NCI-H1930 (cell line): ENCODE measurements at places on chromosomes 16 and 17.

DNA sequence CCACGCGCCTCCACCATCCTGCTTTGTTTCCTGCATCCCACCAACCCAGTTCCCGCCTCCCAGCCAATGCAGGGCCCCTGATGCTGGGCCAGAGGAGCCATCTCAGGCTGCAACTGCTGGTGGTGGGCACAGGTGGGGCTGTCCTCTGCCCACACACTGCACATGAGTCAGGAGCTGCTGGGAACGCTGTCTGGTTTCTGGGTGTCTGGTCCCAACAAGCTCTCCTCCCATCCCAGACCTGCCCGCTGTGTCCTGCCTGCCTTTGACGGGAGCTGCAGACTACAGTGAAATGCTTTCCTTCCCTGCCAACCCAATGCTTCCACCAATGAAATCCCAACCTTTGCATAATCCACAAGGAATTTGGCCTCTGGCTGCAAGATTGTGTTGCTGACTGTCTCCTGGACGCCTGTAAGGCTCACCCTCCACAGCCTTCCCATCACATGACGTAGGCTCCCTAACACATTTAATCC lies 98.9 kb downstream of the N4BP1 start:
- DNase-seq = no peak

DNA sequence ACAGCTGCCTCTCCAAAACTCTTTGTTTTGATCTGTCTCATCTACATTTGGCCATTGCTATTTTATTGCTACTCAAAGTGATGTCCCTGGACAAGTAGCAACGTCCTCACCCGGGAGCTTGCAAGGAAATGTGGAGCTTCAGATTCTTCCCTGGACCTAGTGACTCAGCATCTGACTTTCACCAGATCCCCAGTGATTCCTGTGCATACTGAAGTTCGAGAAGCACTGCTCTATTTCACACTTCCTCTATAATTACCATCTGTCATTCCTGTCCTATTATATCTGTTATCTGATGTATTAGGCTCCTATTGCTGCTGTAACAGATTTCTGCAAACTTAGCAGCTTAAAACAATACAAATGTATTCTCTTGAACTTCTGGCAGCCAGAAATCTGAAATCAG lies 28.5 kb upstream of the VAT1L start:
- no peak for DNase-seq

GRCh38 chr17:81386141-81386645 lies 9.1 kb upstream of the BAHCC1 start:
- DNase-seq = no peak

DNA sequence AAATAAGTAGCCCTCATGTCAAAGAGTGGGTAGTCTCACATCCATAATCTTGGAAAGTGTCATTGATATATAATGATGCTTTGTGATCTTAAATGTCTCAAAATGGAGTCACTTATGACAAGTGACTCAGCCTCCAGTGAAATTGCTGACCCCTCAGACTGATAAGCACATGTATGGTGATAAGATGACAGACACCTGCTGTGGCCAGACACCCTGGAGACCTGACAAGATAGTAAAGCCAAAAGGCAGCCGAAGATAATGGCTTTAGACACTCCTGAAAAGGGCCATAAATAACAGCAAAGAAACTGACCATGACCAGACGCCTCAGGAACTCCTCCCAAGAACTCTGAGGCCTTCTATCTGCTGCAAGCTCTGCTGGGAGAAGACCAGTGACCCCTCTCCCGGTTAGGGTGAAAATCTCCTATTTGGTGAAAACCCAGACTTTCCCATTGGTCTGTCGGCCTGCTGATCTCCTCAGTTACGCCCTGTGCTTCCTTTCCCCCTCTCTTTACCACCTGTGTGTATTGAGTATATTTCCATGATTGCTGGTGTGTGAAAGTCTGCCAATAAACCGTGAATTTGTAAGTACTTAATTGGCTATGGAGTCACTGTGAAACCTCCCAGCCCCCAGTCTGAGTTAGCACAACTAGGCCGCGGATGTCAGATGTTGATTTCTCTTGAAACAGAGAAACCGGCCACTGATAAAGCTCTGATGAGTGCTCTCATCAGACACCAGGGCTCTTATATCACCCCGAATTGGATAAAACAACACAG lies 226.7 kb upstream of the MYOCD start:
- DNase-seq = no peak

- no peak for DNase-seq
Observed at GRCh38 chr16:69057400-69058378, 47.8 kb upstream of the HAS3 start.

DNA sequence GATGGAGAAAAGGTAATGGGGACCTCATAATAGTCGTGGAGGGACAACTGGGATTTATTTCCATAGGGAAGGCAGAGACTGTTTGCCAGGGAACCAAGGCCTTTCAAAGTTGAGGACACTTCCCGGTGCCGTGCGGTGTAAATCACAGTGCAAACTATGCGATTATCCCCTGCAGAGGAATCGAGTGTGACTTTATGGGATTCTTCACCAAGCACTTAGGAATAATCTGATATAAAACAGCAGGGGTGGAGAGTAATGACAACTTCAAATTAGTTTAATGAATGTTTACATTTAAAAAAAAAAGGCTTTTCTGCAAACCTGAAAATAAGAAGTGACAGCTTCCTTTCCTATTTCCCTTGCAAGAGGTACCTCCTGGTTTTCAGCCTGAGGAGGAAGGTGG lies 538.2 kb downstream of the MAF start:
- no peak for DNase-seq

GRCh38 chr16:82040296-82040695 lies 5.2 kb downstream of the HSD17B2 start:
- no peak for DNase-seq

- no peak for DNase-seq
Observed at GRCh38 chr16:84585886-84586285, 32.0 kb downstream of the COTL1 start.

- DNase-seq = peak; percentile 38
Observed at GRCh38 chr17:44919885-44920564, 4.7 kb upstream of the GFAP start.

GRCh38 chr16:370979-371514 lies 709 bp upstream of the MRPL28 start:
- DNase-seq = no peak

DNA sequence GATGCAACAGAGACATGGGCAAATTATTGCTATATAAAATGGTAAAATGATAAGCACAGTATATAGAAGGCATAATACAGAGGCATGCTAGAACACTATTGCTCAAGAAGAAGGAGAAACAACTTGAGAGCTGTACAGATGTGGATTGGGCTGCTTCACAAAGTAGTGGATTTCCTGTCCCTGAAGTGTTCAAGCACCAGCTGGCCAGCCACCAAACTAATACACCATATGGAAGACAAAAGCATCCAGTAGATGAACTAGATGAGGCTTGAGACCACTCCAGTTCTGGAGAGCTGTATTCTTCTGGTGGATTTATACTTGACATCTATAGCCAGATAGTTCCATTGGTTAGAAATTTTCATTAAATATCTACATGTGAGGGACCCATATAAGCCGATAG lies 134.1 kb upstream of the GNAO1 start:
- DNase-seq = no peak

DNA sequence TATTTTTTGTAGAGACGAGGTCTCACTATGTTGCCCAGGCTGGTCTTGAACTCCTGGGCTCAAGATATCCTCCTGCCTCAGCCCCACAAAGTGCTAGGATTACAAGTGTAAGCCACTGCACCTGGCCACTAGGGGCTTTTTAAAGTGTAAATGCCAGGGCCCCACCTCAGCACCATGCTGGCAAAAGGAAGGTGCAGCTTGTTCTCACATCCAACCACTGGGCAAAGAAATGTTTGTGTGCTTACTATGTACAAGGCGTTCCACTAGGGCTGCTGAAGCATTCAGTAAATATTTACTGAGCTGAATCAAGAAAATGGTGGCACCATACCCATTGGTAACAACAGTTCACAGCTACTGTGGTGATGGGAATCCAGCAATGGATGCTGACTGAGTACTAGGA lies 22.6 kb downstream of the COG1 start:
- DNase-seq = no peak

DNA sequence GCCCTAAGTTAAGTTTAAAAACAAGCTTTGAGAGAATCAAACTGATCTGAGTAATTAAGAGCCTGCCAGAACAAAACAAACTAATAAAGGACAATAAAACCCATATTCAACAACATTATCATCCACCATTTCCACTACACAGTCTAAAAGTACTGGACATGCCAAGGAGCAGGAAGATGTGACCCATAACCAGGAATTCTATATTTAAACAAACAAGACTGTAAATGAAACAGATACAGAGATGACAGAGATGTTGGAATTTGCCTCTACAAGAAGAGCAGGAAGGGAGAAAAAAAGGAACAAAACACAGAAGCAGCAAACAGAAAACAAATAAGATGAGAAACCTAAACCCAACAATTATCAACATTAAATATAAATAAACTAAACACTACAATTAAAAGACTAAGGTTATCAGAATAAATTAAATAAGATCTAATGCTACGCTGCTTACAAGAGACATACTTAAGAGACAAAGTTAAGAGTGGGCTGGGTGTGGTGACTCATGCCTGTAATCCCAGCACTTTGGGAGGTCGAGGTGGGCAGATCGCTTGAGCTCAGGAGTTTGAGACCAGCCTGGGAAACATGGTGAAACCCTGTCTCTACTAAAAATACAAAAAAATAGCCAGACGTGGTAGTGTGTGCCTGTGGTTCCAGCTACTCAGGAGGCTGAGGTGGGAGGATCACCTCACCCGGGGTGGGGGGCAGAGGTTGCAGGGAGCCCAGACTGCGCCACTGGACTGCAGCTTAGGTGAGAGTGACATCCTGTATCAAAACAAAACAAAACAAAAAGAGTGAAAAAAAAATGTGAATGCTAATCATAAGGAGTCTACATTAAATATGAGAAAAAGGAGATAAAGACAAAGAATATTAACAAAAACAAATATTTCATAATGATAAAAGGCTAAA lies 50.6 kb downstream of the CREBBP start:
- DNase-seq = no peak

- DNase-seq = no peak
Observed at GRCh38 chr17:33225509-33225908, 67.6 kb downstream of the ASIC2 start.

DNA sequence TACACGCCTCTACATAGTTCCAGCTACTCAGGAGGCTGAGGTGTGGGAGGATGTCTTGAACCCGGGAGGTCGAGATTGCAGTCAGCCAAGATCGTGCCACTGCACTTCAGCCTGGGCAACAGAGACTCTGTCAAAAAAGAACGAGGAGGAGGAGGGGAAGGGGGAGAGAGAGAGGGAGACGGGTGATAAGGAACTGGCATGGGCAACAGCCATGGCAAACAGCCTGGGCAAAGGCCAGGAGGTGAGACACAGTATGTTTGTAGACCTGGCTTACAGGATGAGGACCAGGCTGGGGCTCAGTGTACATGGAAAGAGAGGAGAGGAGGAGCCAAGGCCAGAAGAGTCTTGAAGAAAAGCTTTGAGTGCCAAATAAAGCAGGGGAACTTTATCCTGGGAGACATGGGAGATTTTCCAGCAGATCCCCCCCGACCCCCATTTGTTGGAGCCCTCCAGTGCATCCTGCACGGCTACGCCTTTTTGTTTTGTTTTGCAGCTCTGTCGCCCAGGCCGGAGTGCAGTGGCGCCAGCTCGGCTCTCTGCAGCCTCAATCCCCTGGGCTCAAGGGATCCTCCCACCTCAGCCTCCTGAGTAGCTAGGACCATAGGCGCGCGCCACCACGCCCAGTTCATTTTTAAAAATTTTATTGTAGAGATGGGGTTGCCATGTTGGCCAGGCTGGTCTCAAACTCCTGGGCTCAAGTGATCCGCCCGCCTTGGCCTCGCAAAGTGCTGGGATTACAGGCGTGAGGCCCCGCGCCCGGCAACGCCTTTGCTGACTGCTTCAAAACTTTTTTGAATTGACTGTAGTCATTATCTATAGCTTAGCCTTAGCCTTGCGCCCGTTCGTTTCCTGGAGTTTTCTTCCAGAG lies 1.3 kb upstream of the ALKBH5 start:
- DNase-seq = no peak

DNA sequence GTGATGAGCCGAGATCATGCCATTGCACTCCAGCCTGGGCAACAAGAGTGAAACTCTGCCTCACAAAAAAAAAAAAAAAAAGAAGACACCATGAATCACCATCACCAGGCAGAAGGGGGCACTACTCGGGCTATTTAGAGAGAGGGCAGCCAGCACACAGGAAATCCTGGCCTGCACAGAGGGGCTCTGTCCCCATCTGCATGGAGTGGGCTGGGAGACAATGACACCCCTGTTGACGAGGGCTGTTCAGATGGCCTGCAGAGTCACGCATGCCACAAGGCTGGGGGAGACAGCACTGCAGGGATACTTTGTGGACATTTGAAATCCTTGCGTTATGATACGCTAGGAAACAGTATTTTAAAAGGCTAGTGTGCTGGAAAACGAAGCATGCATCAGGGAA lies 48.3 kb downstream of the CUEDC1 start:
- DNase-seq = no peak

DNA sequence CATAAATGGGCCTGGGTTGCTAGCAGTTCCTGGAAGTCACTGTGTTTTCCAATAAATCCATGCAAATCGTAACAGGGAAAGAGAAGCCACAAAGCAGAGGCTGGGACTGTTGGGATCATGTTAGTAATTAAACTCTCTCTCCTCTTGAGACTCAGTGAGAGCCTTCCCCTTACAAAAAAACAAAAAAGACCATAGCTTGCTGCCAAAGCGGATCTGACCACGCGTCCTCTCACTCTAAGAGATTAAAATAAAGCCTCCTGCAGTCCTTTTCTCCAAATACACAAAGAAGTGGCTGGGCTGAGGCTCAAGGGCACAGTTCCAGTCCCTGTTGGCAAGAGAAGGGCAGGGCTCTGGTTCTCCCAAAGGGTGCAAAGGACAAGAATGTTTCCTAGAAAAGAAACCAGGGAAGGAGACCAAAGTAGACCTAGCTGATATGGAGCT lies 38.5 kb downstream of the PIGL start:
- no peak for DNase-seq

GRCh38 chr17:28350271-28350670 lies 7.1 kb downstream of the POLDIP2 start:
- DNase-seq = no peak

DNA sequence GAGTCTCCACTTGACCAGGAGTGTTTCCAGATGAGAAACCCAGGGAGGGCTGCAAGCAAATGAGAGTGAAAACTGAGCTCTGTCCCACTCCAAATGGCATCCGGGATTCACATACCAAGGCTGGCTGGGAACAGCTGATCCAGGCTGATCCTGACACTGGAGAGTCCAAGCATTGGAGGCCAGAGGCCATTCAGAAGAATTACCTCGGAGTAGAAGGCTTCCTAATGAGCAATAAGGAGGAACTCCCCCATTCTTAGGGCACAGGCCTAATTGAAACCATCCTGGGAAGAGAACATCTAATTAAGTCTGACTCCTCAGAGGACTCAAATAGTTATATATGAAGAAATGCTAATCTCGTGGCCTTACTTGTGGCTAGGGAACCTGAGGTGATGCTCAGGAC lies 142.8 kb downstream of the PRKCA start:
- DNase-seq = no peak

DNA sequence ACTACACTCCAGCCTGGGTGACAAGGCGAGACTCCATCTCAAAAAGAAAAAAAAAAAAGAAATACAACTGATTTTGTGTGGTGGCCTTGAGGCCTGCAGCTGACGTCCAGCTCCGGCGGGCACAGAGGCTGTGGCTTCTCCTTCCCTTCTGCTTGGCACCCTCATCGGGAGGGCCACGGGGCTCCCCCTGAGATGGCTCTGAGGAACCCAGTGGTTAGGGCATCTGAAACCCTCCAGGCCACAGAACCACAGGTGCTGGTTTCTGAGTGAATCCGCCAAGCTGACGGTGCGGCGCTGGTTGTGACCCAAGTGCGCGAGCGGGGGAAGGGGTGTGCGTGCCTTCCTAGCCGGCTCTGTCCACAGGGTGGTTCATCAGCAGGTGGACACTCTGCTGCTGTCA lies 63.4 kb downstream of the LMF1 start:
- no peak for DNase-seq

GRCh38 chr17:48491527-48492273 lies 39.1 kb downstream of the HOXB1 start:
- no peak for DNase-seq
